Muscle of arm (tissue), 14 donors: ENCODE measurements at places on chromosomes 2 and 18. TPM values are rescaled to one million over a fixed set of nuclear protein-coding genes. Genes with fewer than 3 reads are reported as not detected.

GRCh38 chr2:230938098-230938497, 13.1 kb upstream of the GPR55 start:
- DNase-seq = no peak

DNA sequence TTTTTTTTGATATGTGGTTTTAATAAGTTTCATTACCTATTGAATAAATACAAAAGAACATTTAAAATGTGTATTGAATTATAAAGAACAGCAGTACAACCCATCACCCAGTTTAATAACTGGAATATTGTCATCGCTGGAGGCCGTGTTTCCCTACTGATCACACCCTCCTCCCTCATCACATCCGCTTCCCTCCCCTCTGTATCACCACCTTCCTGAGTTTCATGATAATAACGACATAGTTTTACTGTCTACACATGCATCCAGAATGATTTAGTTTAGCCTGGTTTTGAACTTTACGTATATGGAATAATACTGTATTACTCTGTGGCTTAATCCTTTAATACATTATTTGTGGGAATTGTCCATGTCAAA, 2.1 kb downstream of the SERPINB8 start:
- no peak for DNase-seq

GRCh38 chr18:9549405-9549804, 65.0 kb downstream of the PPP4R1 start:
- DNase-seq = no peak

GRCh38 chr2:96393989-96394761, 58.6 kb downstream of the NCAPH start:
- no peak for DNase-seq

DNA sequence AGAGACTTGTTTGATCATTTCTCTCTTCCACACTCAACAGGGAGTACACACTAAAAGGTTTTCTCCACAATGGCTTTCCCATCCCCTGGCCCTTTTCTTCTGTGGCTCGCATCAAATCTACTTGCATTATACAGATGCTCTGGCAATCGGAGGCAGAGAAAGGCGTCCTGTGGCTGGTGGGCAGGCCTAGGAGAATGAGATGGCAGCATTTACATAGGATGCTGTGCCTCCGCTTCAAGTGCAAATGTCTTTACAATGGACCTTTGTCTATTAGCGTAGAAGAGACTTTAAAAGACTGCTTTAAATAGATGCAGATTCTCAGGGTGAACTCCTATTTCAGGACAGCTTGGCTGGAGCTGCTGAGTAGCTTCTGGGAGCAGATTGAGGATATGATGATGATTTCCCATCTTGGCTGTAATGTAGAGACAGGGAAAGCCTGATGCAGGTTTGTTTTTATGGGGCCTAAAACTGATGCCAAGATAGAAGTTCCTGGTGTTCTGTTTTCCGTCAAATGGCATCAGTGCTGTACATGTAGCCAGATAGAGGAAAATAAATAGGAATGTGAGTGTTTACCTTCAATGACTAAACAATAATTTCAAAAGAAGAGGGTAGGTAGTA, 423.4 kb downstream of the RND3 start:
- DNase-seq = peak; percentile 57

DNA sequence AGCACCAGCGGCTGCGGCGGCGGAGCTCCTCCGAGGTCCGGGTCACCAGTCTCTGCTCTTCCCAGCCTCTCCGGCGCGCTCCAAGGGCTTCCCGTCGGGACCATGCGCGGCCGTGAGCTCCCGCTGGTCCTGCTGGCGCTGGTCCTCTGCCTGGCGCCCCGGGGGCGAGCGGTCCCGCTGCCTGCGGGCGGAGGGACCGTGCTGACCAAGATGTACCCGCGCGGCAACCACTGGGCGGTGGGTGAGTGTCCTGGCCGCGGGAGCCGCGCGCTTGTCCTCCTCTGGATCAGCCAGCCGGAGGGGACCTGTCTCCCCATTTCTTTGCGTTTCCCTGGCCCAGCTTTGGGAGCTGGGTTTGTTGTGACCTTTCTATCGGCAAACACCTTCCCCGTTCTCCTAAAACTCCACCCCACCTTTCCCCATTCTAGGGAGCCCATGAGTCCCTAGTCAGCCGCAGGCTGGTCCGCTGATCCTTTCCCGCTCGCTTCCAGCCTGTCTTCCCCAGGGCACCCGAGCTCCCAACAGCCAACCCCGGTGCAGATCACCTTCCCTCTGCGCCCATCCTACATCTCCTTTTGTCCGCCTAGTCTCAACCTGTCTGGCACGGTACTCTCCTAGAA, 316 bp downstream of the GRP start:
- no peak for DNase-seq

GRCh38 chr2:206472094-206472493, 28.8 kb downstream of the ADAM23 start:
- DNase-seq = no peak

DNA sequence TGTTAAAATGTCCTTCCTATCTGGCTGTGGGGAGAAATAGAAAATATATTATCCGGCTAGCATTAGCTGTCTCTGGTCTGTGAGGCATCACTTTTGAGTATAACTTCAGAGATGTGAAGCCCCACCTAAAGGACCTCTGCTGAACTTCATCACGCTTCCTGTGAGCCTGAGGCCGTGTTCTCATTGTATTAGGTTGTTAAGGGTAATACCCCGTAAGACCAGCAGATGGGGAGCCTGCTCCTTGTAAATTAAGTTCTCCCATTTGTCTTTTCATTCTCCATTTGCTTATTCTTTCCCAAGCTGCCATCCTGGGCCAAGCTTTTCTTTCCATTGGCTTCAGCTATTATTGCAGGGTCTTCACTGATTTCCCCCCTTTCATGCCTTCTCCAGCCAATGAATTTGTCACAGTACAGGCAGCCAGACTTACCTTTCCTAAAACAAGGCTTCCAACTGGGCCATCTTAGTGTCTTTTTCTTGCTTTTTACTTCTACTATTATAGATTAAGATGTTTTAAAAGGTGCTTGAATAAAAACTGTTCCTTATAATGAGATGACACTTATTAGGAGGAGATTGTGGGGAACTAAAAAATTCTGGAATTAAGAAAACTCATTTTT, 12.4 kb downstream of the NIF3L1 start:
- DNase-seq = peak; percentile 68

DNA sequence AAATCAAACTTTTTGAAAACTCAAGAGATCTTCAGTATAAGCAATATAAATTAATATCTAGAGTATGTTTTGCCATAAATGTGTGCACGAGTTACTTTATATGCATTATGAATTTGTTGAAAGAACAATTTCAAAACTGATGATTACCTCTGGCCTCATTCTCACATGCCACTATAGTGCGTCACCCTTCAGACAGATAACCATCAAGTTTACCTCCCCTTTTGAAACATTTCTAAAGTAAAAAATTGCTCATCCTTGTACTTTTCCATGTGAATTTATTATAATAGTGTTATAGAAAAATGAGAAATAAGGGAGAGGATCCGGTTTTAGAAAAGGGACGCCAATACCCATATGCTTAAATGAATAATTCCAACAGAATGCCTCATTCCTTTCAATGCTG, 38.3 kb downstream of the ZEB2 start:
- no peak for DNase-seq

DNA sequence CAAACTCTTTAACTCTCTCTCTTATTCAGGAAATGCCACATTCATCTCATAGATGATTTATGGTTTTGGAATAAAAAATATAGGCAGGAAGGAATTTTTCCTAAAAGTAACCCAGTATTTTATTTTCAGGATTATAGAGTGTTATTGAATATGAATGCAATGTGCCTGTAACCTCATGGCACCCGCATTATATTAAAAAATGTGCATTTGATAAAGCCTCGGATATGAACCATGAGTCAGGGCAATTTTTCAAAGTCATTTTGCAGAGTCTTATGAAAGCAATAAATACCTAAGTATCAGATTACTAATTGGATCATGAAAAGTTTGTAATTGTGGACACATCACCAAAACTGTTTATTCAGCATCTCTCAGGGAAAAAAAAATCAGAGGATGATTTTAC, 573.8 kb downstream of the TSN start:
- DNase-seq = no peak

DNA sequence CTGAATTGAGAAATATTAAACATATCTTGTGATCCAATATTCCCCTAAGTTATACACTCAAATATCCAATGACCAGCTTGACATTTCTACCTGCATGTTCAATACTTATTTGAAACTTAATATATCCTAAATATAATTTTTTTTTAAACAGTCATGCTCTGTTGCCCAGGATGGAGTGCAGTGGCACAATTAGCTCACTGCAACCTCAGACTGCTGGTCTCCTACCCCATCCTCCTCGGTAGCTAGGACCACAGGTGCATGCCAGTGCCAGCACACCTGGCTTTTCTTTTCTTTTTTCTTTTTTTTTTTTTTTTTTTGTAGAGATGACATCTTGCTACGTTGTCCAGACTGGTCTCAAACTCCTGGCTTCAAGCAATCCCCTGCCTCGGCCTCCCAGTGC, 4.2 kb downstream of the KYNU start:
- no peak for DNase-seq

The SMYD1 gene
- polyA plus RNA-seq = 405 TPM

The CFC1 gene
- not detected for polyA plus RNA-seq

The CLIP4 gene
- polyA plus RNA-seq = 14.1 TPM

The GNLY gene
- polyA plus RNA-seq = 0.92 TPM

The ZBTB7C gene
- 4.9 TPM for polyA plus RNA-seq

The SATB2 gene
- 9.7 TPM for polyA plus RNA-seq

The RAB6C gene
- polyA plus RNA-seq = 0.77 TPM

The HOXD10 gene
- 3.4 TPM for polyA plus RNA-seq
